Panc1 (cell line): ENCODE measurements at places on chromosomes 12 and 14. TPM values are rescaled to one million over a fixed set of nuclear protein-coding genes. Genes with fewer than 3 reads are reported as not detected.
A peak's percentile ranks its signal among the peaks of the same experiment; 100 is the strongest.

DNA sequence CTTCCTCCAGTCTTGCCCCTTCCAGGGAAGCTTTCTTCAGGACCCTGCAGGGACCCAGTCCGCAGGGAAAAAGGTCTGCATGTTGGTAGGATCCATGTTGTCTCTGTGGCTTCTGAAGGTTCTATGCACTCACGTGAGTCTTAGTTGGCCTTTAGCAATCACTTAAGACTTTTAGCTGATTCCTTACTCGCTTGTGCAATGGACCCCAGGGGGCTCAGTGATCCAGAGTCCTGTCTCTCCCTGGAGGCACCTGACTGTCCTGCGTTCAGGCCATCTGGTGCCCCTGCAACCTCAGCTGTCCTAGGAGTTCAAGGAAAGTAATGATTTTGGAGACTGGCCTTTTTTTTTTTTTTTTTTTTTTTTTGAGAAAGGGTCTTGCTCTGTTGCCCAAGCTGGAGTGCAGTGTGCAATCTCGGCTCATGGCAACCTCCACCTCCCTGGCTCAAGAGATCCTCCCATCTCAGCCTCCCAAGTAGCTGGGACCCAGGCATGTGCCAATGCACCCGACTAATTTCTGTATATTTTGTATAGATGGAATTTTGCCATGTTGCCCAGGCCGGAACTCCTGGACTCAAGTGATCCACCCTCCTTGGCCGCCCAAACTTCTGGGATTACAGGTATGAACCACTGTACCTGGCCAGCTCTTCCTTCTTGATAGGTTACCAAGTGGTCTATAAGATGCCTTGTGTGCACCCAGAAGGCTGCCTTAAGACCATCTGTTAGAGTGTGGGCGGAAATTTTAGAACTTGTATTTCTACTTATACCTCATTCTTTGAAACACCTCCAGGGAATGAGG, 4.6 kb downstream of the IFI27L2 start:
- H3K36me3 ChIP-seq, result no peaks in the 10 kb centered on the region
- H3K27ac ChIP-seq, result no peak overlapping the region
- H3K4me3 ChIP-seq, result no peak overlapping the region
- no peak for DNase-seq
- H3K4me1 ChIP-seq, result no peaks in the 10 kb centered on the region

GRCh38 chr12:26754148-26754547, 78.8 kb downstream of the ITPR2 start:
- H3K4me3 ChIP-seq, result no peak overlapping the region
- H3K4me1 ChIP-seq, result peaks cover 3% of the 10 kb centered on the region; the same call in 1 of the 2 replicates
- H3K36me3 ChIP-seq, result no peaks in the 10 kb centered on the region
- DNase-seq, result no peak
- no peak overlapping the region for H3K27ac ChIP-seq

- peaks cover 3% of the 10 kb centered on the region for H3K4me1 ChIP-seq
- no peak for DNase-seq
- no peak overlapping the region for H3K4me3 ChIP-seq
- no peaks in the 10 kb centered on the region for H3K36me3 ChIP-seq
Observed at GRCh38 chr14:104897330-104898194, 27.1 kb upstream of the PLD4 start.

GRCh38 chr12:48023386-48023785, 19.1 kb upstream of the COL2A1 start:
- H3K27ac ChIP-seq, result peak overlapping the region; percentile 29; the same call in 1 of the 2 replicates
- peaks cover 30% of the 10 kb centered on the region for H3K4me1 ChIP-seq
- H3K4me3 ChIP-seq, result no peak overlapping the region
- no peak for DNase-seq
- H3K36me3 ChIP-seq, result no peaks in the 10 kb centered on the region
- peaks cover 6% of the 10 kb centered on the region; the same call in 1 of the 2 replicates for H3K27me3 ChIP-seq

- H3K4me1 ChIP-seq, result no peaks in the 10 kb centered on the region
- no peak overlapping the region for H3K27ac ChIP-seq
- H3K4me3 ChIP-seq, result no peak overlapping the region
- H3K27me3 ChIP-seq, result no peaks in the 10 kb centered on the region
- H3K36me3 ChIP-seq, result no peaks in the 10 kb centered on the region
Observed at GRCh38 chr14:93784878-93785277, 3.4 kb downstream of the PRIMA1 start.

GRCh38 chr14:68654471-68654941, 138.4 kb downstream of the ZFP36L1 start:
- H3K36me3 ChIP-seq, result no peaks in the 10 kb centered on the region
- DNase-seq, result no peak

GRCh38 chr12:13536219-13536910, 339.8 kb downstream of the EMP1 start:
- no peaks in the 10 kb centered on the region for H3K4me1 ChIP-seq
- DNase-seq, result no peak
- no peaks in the 10 kb centered on the region for H3K36me3 ChIP-seq
- no peak overlapping the region for H3K27ac ChIP-seq
- H3K27me3 ChIP-seq, result no peaks in the 10 kb centered on the region

- H3K27me3 ChIP-seq, result no peaks in the 10 kb centered on the region
- H3K4me1 ChIP-seq, result peaks cover 10% of the 10 kb centered on the region
- H3K4me3 ChIP-seq, result no peak overlapping the region
- no peaks in the 10 kb centered on the region for H3K36me3 ChIP-seq
- DNase-seq, result no peak
- H3K27ac ChIP-seq, result peak overlapping the region; percentile 55; the same call in 1 of the 2 replicates
Observed at GRCh38 chr12:75818863-75819262, 212.7 kb downstream of the PHLDA1 start.

DNA sequence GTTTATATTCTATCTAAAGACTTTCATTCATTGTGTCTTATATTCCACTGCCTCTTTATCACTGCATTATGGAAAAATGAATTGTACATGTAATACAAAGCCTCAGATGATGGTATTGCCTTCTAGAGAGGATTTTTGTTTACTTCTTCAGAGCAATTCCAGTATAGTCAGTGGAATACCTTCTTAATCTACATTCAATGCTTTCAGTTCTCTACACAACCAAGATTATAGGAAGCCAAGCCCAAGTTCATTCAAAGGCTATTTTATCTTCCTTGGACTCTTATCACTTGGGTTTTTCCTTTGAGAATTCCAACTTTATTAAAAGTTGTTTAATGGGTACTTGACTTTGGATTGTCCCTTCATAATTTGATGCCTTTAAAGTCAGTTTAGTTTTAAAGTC, 1971.0 kb upstream of the FLRT2 start:
- H3K27ac ChIP-seq, result no peak overlapping the region
- H3K36me3 ChIP-seq, result no peaks in the 10 kb centered on the region
- no peak overlapping the region for H3K4me3 ChIP-seq
- no peaks in the 10 kb centered on the region for H3K4me1 ChIP-seq

GRCh38 chr14:52049271-52049670, 19.6 kb downstream of the NID2 start:
- no peak for DNase-seq
- no peaks in the 10 kb centered on the region for H3K4me1 ChIP-seq
- H3K27me3 ChIP-seq, result no peaks in the 10 kb centered on the region
- H3K36me3 ChIP-seq, result no peaks in the 10 kb centered on the region
- H3K27ac ChIP-seq, result no peak overlapping the region
- H3K4me3 ChIP-seq, result no peak overlapping the region

DNA sequence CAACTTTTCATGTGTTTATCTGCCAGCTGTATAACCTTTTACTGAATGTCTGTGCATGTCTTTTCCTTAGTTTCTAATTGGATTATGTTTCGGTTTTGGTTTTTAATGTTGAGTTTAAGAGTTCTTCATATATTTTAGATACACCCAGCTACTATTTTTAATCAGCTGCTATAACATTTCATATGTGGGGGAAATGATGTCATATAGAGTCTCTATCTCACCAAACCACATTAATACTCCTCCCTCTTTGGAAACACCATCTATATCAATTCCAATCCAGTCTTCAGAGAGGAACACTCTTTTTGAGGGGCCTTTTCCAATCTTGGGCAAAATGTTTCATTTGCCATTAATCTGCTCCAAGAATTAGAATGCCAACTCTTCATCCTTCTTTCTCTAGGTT, 28.5 kb upstream of the GCH1 start:
- H3K27me3 ChIP-seq, result no peaks in the 10 kb centered on the region
- no peaks in the 10 kb centered on the region for H3K4me1 ChIP-seq
- H3K27ac ChIP-seq, result no peak overlapping the region

- DNase-seq, result no peak
- H3K4me3 ChIP-seq, result no peak overlapping the region
- H3K27ac ChIP-seq, result no peak overlapping the region
- peaks cover 17% of the 10 kb centered on the region for H3K4me1 ChIP-seq
Observed at GRCh38 chr14:54774824-54775223, 127.8 kb downstream of the GCH1 start.

DNA sequence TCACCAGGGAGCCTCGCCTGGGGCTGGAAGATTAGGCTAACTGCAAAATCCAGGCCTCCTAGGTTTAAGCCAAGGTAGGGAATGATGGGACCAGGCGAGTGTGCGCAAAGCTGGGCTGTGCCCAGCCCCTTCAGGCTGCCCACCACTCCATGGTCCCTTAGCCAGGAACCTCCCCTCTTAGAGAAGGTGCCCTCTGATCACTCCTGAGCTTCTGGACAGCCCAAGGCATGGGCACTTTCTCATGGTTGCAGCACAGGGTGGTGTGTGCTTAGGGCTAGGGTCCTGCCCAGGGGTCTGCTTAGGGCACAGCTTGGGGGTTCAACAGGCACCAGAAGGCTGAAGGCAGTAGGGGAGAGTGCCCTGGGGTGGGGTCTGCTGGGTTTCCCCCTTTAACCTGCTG, 69.0 kb downstream of the PRIMA1 start:
- no peak for DNase-seq
- H3K4me1 ChIP-seq, result no peaks in the 10 kb centered on the region
- no peak overlapping the region for H3K4me3 ChIP-seq
- H3K27ac ChIP-seq, result no peak overlapping the region

DNA sequence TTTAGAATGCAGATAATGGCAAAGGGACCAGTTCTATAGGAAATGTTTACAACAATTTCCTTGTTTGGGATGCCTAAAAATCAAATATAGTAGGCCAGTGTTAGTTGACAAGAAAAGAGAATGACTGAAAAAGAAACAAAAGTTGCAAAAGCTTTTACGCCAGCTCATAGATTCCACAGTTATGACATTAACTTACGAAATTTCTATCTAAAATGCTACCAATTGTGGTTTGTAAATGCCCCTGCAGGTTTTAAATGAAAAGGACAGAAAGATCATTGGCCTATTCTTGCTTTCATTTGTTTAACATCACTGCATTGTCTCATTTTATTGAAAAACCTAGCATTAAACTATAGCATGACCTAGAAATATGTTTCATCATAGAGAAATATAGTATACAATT, 345.8 kb downstream of the CCDC91 start:
- H3K36me3 ChIP-seq, result no peaks in the 10 kb centered on the region
- no peak overlapping the region for H3K4me3 ChIP-seq
- DNase-seq, result no peak
- no peaks in the 10 kb centered on the region for H3K27me3 ChIP-seq

- H3K27ac ChIP-seq, result no peak overlapping the region
- H3K36me3 ChIP-seq, result no peaks in the 10 kb centered on the region
- DNase-seq, result no peak
- peaks cover 10% of the 10 kb centered on the region; the same call in 1 of the 2 replicates for H3K27me3 ChIP-seq
- peak overlapping the region; percentile 66 for H3K4me3 ChIP-seq
- no peaks in the 10 kb centered on the region; the same call in 1 of the 2 replicates for H3K4me1 ChIP-seq
Observed at GRCh38 chr12:62434494-62435302, 31.9 kb upstream of the MON2 start.

- peaks cover 4% of the 10 kb centered on the region; the same call in 1 of the 2 replicates for H3K27me3 ChIP-seq
- no peak within 1 kb of the TSS; the same call in 1 of the 2 replicates for H3K4me3 ChIP-seq
- DNase-seq, result peak; percentile 5
- H3K27ac ChIP-seq, result no peak within 1 kb of the TSS
Observed at GRCh38 chr12:103495469-103496456, at the start of gene C12orf42. Gene C12orf42, minus strand, starts transcription at chr12:103495968. Its CDS starts 17,542 bp downstream, at chr12:103478426.

DNA sequence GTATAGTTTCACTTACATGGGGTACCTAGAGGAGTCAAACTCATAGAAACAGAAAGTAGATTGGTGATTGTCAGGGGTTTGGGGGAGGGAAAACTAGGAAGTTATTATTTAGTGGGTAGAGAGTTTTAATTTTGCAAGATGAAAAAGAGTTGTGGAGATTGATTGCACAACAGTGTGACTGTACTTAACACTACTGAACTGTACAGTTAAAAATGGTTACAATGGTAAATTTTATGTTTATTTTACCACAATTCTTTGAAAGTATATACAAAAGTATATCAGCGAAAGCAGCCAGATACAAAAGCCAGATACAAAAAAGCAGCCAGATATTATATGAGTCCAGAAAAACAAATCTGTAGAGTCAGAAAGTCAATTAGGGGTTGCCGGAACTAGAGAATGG, 247.6 kb downstream of the IPO8 start:
- H3K4me3 ChIP-seq, result no peak overlapping the region
- H3K36me3 ChIP-seq, result no peaks in the 10 kb centered on the region
- no peaks in the 10 kb centered on the region for H3K27me3 ChIP-seq
- no peaks in the 10 kb centered on the region for H3K4me1 ChIP-seq
- DNase-seq, result no peak

GRCh38 chr12:30797689-30798088, 42.9 kb upstream of the CAPRIN2 start:
- no peak overlapping the region for H3K4me3 ChIP-seq
- DNase-seq, result no peak
- no peaks in the 10 kb centered on the region for H3K36me3 ChIP-seq
- H3K27me3 ChIP-seq, result no peaks in the 10 kb centered on the region

DNA sequence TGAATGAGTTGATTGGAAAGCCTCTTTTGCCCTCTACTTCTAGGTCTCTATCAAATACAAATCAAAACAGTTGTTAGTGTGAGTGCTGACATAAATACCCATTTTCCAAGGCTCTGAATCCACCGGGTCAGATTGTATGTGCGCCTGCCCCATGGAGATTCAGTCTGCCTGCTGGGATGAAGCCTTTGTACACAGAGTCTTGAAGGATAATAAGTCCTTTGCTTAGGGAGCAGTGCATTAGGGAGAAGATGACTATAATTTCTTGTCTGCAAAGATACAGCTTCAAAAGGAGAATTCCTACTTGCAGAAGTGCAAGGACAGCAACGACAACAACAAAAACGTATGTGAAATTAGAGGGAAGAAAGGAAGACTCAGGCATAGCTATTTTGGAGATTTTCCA, 90.3 kb upstream of the VRK1 start:
- H3K36me3 ChIP-seq, result no peaks in the 10 kb centered on the region
- no peaks in the 10 kb centered on the region for H3K27me3 ChIP-seq
- DNase-seq, result no peak
- H3K4me1 ChIP-seq, result no peaks in the 10 kb centered on the region
- no peak overlapping the region for H3K4me3 ChIP-seq

The CLEC6A gene
- total RNA-seq, result not detected

The COQ5 gene
- 42.9 TPM for total RNA-seq

The CEBPE gene
- total RNA-seq, result not detected

The CD4 gene
- 0.23 TPM for total RNA-seq

The OR6C6 gene
- not detected for total RNA-seq

The KSR2 gene
- total RNA-seq, result 0.15 TPM

The PTPRO gene
- not detected for total RNA-seq

The ARMH4 gene
- 1.8 TPM for total RNA-seq
